MV-4-11 (cell line): ENCODE measurements at places on chromosomes 5 and 9.
A peak's percentile ranks its signal among the peaks of the same experiment; 100 is the strongest.

DNA sequence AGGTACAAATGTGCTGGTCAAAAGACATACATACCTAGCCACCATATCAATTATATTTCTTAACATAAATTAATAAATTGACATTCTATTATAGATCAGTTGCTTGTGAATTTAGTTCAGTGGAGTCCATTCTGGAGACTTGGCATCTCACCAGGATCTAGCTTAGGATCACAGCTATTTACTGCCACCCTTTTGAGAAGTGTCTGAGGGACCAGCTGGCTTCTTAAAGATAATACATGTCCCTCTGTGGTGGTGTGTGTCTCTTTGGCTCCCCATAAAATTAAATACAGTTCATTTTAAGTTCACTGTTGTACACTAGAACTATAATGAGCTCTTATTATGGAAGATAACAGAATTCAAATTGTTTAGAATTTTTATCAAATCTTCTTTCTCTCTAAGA is 290.7 kb downstream of the PRELID2 start:
- no peak for DNase-seq

GRCh38 chr9:89409466-89409865 is 88.4 kb downstream of the SEMA4D start:
- no peak for DNase-seq

DNA sequence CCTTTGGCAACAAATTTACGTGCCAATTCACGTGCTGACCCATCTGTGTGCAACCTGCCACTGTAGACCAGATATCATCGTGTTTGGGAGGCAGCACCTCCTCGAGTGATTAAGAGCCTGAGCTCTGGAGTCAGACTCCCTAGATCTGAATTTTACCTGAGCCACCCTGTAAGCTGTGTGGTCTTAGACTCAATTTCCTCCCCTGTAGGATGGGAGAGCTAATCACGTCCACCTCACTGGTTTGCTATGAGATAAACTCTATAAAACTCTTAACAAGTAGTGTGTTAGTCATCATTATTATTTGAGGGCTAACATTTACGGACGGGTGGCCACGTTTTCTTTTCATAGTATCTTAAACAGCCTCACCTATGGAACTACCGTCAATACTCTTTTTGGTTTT is 220.0 kb upstream of the ADAMTSL1 start:
- no peak for DNase-seq

DNA sequence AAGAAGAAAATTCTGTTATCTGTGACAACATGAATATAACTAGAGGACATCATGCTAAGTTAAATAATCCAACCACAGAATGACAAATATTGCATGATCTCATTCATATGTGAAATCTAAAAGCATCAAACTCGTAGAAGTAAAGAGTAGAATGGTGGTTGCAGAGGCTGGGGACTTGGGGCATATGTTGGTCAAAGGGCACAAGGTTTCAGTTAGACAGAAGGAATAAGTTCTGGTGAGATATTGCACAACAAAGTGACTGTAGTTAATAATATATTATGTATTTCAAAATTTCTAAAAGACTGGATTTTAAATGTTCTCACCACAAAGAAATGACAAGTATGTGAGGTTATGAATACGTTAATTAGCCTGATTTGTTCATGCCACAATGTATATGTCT is 24.8 kb downstream of the GRIA1 start:
- DNase-seq: peak; percentile 5

DNA sequence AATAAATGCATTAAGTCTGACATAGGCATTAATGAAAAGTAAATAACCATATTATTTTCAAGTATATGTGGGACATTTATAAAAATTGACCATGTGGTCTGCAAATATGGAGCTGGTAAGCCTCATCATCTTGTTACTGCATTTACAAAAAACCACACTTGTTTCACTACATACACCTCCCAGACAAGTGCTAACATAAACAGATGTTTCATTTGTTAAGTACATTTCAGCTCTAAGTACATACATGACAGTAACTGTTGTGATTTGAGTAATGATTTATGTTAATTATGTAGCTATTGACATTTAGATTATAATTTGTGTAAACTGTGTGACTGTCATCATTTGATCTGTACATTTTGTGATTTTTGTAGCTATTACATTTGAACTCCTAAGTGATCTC is 13.9 kb downstream of the IDNK start:
- DNase-seq: no peak

DNA sequence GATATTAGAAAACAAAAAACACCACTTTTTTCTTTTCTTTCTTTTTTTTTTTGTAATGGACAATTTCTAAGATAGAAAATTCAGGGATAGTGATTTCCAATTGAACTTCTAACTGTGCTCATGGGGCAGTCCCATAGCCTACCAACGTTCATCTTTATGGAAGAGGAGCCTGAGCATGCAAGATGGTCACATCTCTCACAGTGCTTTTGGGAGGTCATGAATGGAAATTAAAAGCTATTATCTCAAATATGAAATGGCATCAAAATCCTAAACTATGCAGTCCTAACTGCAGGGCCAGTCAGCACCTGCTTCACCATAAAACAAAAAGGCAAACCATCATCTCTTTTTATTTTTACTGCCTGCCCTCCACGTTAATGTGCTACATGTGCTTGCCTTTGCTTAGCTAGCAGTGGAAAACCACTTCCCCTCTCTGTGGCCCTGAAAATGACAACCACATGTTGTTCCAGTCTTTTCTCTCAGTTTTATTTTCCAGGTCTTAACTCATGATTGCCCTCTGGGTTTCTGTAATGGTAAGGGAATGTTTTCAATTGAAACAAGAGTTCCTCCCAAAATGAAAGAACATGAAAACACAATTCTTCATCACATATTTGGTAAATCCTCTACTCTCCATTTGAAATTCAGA is 16.7 kb downstream of the IFNB1 start:
- DNase-seq: peak; percentile 78

DNA sequence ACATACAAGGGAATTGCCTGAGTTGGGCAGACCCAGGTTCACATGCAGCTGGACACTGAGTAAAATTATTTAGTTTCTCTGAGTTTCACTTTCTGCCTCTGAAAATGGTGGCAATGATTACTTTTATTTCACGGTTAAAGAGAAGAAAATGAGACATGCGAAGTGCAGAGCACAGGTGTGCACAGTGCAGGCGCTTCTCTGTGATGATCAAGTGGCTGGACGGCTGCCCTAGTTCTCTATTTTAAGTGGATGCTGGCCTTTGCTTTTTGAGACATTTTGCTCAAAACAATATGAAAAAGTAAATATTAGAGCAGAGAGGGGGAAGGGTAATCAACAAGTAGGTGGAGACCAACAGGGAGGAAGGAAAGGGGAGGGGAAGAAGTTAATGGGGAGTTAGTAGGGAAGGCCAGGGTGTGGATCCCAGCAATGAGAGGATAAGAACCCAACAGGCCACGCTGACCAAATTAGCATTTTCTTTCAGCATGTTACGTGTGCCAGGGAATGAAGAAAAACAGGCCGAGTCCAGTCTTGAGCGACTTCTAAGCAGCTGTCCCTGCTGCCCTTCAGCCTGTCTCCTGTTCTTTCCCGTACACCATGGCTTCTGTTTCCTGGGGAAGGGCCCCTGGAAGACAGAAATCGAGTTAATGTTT is 16.1 kb downstream of the SNX18 start:
- DNase-seq: no peak

DNA sequence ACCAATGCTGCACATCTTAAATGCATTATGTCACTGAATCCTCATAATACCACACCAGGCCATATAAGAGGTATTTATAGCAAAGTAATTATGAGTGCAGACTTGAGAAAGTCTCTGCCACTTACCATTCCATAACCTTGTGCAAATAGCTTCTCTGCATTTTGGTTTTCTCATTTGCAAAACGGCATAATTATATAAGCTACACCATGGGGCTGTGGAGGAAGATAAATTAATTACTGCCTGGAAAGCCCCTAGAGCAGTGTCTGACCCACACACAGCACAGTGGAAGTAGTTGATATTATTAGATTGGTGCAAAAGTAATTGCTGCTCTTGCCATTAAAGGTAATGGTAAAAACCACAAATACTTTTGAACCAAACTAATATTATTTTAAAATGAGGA is 9.5 kb upstream of the IL9 start:
- DNase-seq: no peak

GRCh38 chr9:742914-743589 is 98.4 kb upstream of the DMRT1 start:
- DNase-seq: no peak
